ENCODE measurements at places on chromosomes 5 and 9. TPM values are rescaled to one million over a fixed set of nuclear protein-coding genes. Genes with fewer than 3 reads are reported as not detected.

DNA sequence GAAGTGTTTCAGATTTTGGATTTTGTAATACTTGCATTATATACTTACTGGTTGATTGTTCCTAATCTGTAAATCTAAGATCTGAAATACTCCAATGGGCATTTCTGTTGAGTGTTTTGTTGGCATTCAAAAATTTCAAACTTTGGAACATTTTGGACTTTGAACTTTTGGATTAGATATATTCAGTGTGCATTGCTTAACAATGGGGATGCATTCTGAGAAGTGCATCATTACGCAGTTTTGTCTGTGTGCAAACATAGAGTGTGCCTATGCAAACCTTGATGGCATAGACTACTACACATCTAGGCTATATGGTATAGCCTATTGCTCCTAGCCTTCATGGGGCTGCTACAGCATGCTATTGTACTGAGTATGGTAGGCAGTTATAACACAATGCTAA, 325.4 kb downstream of the KDM4C start:
- peak; percentile 56 for DNase-seq

Gene GKAP1
- total RNA-seq, result 6.1 TPM

Gene BHMT
- 10.9 TPM for total RNA-seq

Gene PCDH12
- not detected for total RNA-seq

DNA sequence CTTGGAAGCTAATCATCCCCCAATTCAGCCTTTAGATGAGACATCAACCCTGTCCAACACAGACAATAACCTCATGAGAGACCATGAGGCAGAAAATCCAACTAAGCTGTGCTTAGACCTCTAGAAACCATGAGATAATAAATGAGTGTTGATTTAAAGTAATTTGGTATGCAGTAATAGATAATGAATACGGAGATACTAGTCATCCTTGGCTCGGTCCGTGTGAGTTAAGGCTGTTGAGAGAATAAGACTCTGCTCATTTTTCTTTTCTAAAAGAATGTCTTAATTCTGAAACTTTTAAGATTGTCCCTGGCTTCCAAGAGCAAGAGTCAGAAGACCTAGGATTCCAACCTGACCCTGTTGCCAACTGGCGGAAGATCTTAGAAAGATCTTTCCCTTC, 6.1 kb downstream of the TNC start:
- no peak for DNase-seq

Gene KLHL9
- total RNA-seq, result 32.7 TPM

DNA sequence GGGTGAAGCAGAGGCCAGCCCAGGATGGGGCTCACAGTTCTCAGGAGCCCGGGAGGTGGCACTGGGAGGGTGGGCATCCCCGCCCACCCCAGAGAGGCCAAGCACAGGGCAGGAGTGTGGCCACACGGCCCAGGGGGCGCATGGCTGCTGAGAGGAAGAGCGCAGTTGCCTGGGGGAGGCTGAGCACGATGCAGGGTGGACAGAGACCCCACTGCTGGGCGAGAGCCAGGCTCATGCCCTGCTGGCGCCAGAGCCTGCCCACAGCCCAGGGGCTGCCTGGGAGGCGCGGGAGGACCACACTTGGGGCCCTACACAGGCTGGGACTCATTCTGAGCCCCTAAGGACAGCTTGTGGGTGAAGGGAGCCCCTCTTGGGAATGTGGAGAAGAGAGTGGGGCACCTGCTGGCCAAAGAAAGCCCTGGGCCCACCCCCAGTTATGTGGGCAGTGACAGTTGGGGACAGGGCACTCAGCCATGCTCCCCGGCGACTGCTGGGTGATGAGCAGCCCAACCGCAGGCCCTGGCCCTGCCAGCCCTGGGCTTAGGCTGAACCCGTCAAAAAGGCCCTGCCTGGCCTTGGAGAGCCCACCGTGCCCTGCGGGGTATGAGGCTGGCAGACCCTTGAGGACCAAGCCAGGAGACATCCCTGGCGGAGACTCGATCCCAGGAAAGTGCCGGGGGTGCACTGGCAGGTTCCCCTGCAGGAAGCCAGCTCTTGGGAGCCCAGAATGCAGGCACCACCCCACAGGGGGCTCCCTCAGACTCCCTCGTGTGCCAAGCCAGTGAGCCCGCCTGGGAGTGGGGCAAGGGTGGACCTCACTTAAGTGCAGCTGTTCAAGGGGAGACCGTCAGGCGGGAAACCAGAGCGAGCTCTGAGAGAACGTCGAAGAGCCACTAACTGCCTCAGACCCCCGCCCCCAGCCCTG, 21.6 kb upstream of the CAMSAP1 start:
- DNase-seq, result no peak

Gene UIMC1
- 37.5 TPM for total RNA-seq

Gene LECT2
- total RNA-seq, result not detected

GRCh38 chr5:126917918-126918614, 112.3 kb downstream of the MARCHF3 start:
- DNase-seq, result no peak

- DNase-seq, result peak; percentile 87
These were observed 6.2 kb upstream of the KLF9 start for GRCh38 chr9:70420441-70421271.

Gene SLC36A2
- not detected for total RNA-seq

GRCh38 chr9:76717176-76717575, 47.1 kb upstream of the PCA3 start:
- DNase-seq, result no peak

- DNase-seq, result no peak
These were observed 43.8 kb upstream of the CDK20 start for GRCh38 chr9:88018101-88018500.

- no peak for DNase-seq
These were observed at the start of gene ENTREP1 for GRCh38 chr9:69324549-69325401. ENTREP1 (plus strand) TSS chr9:69325215; CDS start chr9:69325310, 95 bp downstream.

DNA sequence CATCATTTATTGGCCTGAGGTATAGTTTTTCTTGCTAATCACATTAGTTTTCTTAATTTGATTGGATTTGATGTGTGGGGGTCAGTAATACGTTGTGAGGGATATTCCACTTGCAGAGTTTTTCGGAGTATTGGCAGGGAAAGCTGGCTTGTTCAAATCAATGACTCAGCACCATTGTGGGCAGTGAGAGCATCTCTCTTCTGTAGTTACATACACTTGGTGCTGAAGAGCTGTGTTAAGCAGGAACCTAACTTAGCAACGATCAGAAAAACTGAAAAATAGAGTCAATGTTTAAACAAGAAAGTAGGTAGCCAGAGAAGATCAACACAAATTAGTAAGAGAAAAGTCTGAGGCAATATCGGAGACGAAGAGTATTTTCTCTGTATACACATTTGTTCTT, 344.6 kb upstream of the EDIL3 start:
- DNase-seq, result no peak

- no peak for DNase-seq
These were observed 11.5 kb upstream of the TGFBR1 start for GRCh38 chr9:99093492-99093791.

DNA sequence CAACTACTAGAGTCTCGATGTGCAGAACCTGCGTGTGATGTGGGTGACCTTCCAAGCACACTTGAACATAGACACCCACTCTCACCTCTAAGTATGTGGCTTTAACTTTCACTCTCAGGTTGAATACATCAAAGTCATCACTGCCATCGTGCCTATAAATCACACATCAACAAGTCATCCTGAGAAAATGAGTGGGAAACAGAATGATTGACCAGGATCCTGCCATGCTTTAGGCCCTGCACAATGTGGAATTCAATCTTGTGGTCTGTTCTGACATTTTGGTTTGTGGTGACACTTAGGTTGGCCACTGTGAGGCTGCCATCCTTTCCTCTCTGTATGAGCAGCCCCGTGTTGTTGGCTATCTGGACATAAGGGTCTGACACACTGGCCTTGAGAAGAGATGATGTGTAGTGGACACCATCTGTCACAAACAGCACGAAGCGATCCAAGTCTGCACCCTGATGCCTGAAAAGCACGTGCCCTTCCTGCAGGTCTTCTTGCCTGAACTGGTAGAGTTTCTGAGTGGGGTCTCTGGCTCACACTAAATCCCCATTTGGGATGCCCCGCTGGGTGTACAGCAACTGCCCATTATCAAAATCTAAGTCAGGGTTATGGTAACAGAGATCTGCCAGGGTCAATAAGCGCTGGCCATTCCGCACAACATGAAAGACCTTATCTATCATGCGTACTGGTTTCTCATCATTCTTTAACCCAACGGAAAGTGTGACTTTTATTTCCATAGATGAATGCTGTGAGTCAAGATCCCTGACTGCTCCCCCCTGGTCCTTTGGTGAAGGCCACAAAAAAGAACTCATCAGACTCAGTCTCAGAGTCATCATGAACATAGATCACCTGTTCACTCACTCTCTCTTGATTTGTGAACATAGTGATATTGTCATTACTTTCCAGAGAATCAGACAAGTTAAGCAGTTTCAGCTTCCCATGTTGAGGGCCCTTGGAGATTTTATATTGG, 116.6 kb downstream of the ESM1 start:
- no peak for DNase-seq

DNA sequence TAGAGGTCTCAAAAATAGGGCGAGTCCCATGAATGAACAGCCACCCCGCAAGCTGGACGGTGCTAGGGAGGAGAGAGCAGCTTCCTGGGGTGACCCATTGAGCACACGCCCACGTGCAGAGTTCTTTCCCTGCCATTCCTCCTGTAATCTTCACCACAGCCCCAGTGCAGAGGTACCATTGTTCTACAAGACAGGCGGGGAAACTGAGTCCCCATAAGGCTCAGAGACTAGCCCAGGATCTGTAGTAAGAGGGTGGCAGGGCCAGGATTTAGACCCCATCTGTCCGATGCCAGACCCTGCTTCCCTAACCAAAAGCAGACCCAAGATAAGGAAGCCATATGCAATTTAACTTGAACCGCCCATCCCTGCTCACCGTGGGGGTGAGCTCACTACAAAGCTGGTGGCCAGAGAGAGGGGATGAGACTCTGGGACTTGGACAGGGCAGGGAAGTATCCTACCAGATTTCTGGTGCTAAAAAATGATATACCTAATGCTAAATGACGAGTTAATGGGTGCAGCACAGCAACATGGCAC, 36.7 kb upstream of the ORM1 start:
- DNase-seq, result no peak

DNA sequence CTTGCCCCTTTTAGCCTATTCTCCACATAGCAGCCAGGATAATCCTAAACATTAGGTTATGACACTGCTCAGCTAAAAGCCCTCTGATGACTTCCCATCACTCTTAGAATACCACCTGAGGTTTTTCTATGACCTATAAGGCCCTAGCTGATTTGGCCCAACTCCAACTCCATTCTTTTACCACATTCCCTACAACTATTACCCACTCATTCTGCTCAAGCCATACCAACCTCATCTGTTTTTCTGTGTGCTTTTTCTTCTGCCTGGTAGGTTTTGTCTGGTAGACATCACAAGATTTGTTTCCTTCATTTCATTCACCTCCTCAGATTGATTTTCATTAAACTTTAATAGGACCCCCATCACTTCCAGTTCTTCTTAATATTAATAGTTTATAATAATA, 12.5 kb upstream of the FCHO2 start:
- DNase-seq, result no peak

GRCh38 chr5:10229306-10230048, 20.2 kb downstream of the ATPSCKMT start:
- DNase-seq, result no peak

DNA sequence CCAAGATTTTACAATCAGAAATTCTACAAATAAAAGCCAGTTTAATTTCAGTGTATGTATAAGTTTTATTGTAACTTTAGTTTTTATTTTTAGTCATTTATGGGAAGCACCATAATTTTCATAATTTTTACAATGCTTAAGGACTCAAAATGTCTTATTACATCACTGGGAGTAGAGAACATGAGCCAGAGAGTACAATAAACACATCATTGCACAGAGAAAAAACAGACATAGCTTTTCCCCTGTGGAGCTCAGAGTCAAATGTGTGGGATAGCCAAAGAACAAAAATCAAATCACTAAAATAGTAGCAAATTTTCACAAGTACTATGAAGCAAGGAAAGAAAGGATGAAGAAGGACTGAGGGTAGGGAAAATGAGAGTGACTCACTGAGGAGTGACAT, 5.5 kb upstream of the JAKMIP2 start:
- DNase-seq, result no peak

- no peak for DNase-seq
These were observed 130.2 kb downstream of the PCSK5 start for GRCh38 chr9:76020652-76021051.

Gene SPRY4
- 8.9 TPM for total RNA-seq

DNA sequence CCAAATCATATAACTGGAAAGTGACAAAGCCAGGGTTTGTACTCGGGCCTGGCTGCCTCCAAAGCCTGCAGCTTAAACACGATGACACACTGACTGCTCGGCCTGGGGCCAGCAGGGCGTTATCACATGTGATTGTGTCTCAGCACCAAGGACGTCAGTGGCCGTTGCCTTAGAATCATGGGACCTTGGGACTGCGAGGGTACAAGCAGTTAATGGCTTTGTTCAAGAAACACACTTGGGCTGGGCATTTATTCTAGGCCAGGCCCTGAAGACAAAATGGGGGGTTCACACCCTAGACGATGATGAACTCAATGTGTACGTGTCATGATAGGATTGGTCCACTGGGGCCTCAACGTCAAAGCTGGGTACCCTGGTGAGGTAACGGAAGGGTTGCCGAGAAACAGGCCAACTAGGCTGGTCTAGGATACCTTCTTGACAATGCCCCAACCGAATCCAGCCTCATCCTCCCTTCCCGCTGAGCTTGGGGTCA, 13.0 kb downstream of the SH3PXD2B start:
- DNase-seq, result no peak

DNA sequence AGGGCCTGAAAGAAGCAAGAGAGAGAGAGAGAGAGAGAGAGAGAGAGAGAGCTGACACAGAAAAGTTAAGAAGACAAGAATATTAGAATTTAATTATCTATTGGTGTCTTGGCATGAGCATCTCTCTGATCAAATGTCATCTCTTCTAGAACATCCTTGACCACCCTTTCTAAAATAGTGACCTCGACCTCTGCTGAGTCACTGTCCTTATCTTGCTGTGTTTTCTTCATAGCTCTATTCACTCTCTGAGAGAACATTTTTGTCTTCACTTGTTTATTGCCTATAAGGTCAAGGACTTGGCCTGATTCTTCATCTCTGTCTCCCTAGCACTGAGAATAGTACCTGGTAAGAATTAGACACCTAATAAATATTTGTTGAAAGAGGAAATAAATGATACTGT, 383.8 kb upstream of the RPS23 start:
- no peak for DNase-seq

Gene ZNF782
- total RNA-seq, result 4.9 TPM

DNA sequence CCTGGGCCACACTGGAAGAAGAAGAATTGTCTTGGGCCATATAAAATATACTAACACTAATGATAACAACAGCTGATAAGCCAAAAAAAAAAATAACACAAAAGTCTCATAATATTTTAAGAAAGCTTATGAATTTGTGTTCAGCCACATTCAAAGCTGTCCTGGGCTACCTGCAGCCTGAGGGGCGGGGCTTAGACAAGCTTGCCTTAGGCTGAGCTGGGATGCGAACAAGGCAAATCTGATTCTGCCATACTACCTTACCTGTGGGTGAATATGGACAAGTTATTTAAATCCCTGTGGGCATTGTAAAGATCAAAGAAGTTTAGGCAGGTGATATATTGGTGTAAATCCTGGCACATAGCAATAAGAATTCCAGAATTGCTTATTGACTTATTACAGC, 212.3 kb upstream of the ATP10B start:
- no peak for DNase-seq
